ENCODE measurements at places on chromosomes 7 and 10.

DNA sequence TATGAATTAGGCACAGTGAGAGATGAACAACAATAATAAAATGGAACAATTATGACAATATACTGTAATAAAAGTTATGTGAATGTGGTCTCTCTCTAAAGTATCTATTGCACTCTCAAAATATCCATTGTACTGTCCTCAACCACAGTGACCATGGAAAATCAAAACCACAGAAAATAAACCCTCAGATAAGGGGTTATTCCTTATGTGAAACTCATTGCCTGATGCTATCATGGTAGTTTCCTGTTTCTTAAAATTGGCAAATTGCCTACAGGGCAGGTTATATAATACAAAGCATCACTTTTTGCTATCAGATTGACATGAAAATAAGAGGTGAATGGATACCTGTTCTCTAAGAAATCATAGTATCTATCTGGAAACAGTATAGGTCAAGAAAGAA is 3.8 kb downstream of the MCM10 start:
- no peak for DNase-seq

- DNase-seq: no peak
Observed at GRCh38 chr10:132041340-132041739, 24.4 kb upstream of the JAKMIP3 start.

GRCh38 chr7:112594397-112594796 is 113.6 kb downstream of the LSMEM1 start:
- no peak for DNase-seq

DNA sequence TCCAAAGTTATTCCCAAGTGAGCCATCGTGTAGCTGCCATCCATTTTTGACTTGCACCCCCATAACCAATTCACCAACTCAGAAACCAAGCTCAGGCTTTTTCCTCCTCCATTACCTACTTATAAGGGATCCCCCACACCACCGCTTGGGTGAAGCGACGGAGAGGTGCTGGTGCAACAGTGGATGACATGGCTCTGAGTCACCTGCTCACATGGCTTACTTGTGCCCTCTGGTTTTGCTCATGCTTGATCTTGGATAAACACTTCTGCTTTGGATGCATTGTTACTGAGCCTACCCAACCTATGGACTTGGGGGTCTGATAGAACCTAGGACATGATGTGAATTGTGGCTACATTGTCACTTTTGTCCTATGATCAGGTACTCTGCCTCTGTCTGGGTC is 12.0 kb upstream of the AKR1B1 start:
- no peak for DNase-seq

- DNase-seq: no peak
Observed at GRCh38 chr10:86905429-86905828, 52.0 kb downstream of the MMRN2 start.

GRCh38 chr7:96708872-96709271 is 774 bp downstream of the SEM1 start:
- no peak for DNase-seq

DNA sequence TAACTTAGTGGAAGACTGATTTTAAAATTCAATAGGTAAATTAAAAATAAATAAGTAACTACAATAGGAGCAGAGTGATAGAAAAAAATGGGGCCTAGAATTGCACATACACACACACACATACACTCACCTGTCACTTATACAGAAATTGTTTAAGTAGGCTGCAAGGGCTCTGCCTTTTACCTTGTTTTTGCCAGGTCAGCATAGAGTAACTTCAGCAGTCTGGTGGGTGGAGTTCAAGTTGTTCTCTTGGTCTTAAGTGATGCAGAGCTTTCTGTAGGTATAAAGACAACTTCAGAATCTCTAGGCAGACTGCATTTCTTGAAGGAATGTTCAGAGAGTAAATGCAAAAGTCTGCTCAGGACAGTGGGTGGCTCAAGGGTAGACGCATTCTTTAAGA is 457.0 kb downstream of the INHBA start:
- DNase-seq: no peak

DNA sequence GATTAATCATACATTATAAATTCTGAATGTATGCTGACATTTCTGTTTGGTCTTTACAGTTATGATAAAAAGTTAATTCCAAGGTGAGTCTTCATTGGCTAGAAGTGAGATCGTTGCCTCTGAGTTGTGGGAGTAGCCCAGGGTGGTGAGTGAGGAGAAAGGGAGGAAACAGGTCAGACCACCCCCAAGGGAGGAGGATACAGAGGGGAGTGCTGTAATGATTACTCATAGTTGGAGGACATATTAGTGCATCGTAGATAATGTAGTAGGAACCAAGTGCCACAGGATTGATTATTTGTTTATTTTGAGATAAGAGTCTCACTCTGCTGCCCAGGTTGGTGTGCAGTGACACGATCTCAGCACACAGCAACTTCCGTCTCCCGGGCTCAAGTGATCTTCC is 672.2 kb downstream of the INHBA start:
- no peak for DNase-seq

DNA sequence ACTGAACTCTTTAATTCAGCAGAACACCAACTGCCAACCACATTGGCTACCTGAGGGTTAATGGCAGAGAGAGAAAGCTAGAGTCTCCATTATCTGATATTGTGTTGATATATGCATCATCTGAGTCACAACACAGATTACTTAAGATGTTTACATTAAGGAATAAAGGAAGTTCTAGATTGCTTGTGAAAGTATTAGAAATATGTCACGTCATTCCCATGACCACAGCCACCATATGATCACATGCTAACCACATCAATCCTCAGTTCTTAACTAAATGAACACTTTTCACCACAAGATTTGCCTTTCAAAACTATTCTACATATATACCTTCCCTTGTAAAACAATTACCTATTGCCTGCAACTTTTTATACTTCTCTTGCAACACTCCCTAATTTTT is 337.9 kb downstream of the FGFR2 start:
- DNase-seq: no peak

DNA sequence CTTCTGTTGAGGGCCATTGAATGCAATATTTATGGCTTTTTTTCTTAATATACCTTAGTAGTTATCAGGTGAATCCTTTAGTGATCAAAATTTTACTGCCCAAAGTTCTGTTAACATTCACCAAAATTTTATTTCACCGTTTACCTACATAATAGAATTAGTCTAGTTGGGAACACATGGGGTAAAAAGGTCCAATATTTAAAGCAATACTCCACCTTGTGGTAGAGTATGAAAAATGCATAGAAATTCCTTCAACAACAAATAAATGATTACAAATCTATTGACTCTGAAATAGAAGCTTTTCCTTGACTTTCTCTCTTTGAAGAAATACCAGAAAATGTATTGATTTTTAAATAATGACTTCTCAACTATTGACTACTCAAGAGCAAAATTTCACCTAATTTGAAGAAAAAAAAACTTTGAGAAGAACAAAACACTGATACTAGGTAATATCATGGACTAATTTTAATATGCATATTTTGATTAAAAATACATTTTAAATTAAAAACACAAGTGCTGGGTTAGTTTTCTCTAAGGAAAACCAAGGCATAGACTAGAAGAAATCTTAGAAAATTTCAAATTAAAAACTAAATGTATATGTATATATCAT is 43.3 kb downstream of the POLR1F start:
- DNase-seq: no peak

DNA sequence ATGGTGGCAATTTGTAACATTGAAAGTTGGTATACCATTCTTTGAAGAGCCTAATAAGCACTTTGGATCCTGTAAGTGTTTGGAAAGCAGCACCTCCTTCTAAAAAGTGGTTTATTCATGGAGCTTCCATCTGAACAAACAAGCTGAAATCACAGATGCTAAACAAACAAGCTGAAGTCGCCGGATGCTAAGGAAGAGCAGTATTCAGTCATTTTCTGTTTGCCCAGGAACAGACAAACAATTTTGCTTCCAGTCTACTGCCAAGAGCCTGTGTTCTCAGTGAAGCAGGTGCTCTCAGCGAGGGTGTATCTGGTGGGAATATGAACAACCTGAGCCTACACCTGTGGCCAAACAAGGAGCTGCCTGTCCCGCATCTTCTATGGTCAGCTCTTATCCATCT is 6.3 kb downstream of the COL28A1 start:
- peak; percentile 81 for DNase-seq

GRCh38 chr7:95407751-95408150 is 11.6 kb upstream of the PON3 start:
- no peak for DNase-seq

DNA sequence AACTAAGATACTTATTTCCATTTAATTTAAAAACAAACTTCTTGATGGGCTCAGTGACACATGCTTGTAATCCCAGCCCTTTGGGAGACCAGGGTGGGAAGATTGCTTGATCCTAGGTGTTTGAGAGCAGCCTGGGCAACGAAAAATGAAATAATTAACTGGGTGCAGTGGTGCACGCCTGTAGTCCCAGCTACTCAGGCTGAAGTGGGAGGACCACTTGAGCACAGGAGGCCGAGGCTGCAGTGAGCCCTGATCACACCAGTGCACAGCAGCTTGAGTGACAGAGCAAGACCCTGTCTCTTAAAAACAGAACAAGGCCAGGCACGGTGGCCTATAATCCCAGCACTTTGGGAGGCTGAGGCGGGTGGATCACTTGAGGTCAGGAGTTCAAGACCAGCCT is 37.4 kb downstream of the AVL9 start:
- no peak for DNase-seq

- no peak for DNase-seq
Observed at GRCh38 chr10:30070001-30070685, 10.8 kb upstream of the JCAD start.

- no peak for DNase-seq
Observed at GRCh38 chr7:70855373-70855772, 276.6 kb upstream of the GALNT17 start.

DNA sequence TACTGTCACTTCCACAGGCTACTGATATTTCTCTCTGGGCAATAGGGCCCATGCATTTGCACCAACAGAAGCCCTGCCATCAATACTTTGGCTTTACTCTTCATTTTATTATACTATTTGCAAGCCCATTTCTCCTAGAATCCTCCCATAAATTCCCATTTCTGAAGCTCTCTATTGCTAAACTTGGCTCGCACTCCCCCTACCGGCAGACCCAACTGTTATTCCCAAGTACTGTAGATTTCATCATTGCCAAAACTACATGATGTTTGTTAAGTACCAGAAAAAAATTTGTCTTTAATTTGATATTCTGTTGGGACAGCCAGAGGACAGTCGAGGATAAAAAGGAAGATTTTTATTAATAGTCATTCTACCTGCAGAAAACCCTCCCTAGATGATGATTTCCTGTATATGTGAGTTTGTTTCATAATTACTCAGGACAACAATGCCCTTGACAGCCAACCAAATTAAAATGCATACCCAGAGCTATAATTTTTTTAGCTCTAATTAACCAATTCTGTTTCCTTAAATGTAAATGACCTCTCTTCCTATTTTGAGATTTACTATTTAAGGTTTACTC is 298.6 kb downstream of the REEP3 start:
- DNase-seq: no peak

DNA sequence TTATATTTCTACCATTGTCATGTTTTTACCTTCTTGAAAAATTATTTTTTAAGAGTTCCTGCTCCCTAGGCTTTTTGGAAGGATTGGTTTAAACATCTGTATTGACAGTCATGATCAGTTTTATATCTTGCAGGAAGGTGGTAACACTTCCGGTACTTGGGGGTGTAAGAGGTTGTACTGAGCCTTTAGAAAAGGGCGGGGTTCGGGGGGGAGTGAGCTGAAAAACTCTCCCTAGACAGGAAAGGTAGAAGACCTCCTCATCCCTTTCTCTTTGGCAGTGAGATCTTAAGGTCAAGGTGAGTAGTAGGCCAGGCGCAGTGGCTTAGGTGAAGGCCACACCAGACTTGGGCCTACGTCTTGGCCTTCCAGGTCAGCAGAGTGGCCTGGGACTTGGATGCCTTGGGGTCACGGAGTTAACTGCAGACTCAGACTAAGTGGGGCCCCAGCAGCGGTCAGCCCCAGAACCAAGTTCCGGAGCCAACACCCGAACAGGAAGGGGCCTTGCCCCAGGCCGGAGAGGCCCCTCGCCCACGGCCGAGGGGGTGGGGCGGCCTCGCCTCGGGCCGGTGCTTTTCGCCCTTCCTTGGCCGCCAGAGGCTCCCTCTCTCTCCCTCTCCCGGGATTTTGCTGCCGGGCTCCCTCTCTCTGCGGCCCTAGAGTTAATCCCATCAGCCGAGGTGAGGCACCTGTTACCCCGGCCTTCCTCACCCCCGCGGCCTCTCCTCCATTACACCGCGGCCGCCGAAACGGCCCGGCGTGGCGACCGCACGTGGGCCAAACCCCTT is at the start of gene PPP1R9A:
Gene PPP1R9A (plus strand): TSS at position 569 of the 785 bp plus-strand sequence. CDS start 2,520 bp downstream, outside the sequence.
- DNase-seq: no peak

DNA sequence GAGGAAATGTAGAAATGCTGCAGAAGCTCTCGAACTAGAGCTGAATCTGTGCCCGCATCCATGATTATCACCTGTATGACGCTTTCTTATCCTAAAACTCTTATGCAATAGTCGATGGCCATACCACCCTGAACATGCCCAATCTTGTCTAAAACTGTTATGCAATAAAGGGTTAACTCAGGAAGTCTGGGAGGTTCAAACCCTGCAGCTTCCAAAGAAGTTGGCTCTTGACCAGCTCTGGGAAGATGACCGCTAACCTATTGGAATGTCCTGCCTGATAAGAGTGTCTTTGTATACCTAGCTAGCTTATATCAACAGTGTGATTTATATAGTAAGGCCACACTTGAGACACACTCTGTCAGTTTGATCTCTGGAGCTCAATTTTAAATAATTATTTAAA is 3.4 kb upstream of the C10orf88 start:
- DNase-seq: no peak

DNA sequence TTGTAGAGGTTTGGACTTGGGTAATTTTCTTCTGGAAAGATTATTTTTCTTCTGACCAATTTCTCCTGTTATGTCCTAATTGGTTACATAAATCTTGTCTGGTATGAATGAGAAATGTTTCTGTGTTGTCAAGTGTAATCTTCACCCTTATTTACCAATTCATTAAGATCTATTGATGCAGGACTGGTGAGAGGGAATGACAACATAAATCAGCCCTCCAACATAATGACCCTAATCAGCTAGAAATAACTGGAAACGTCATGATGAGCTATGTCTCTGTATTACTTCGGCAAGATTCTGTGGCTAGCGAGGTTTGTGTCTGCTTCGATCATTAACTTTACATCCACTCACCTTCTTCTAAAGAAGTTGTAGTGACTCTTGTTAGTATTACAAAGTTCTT is 3.5 kb downstream of the FOXP2 start:
- no peak for DNase-seq

- no peak for DNase-seq
Observed at GRCh38 chr7:82701949-82702348, 258.4 kb upstream of the CACNA2D1 start.

- DNase-seq: no peak
Observed at GRCh38 chr7:34067005-34067778, 161.9 kb downstream of the BMPER start.

DNA sequence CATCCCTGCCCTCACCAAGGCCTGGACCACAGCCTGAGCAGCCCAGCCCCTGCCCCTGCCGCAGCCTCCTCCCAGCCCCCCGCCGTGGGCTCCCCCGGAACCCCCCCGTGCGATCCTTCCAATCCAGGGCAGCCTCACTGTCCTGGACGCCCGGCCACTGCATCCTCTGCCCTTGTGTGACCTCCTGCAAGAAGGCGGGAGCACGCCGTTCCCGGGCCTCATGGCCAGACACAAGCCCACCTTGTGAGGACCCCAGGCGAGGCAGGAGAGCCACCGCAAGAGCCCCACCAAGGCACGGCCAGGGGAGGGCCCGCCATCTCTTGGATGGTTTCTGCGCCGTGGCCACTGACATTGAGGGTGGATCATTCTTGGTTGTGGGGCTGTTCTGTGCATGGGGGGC is 7.8 kb upstream of the LFNG start:
- no peak for DNase-seq

Data from NCI-H187 treated with DMSO at 0.1 percent for 48 hours (cell line).